CD4-positive, alpha-beta T cell treated with Interleukin-1 beta for 1 hour (primary cell): ENCODE measurements at places on chromosomes 3 and 15.

DNA sequence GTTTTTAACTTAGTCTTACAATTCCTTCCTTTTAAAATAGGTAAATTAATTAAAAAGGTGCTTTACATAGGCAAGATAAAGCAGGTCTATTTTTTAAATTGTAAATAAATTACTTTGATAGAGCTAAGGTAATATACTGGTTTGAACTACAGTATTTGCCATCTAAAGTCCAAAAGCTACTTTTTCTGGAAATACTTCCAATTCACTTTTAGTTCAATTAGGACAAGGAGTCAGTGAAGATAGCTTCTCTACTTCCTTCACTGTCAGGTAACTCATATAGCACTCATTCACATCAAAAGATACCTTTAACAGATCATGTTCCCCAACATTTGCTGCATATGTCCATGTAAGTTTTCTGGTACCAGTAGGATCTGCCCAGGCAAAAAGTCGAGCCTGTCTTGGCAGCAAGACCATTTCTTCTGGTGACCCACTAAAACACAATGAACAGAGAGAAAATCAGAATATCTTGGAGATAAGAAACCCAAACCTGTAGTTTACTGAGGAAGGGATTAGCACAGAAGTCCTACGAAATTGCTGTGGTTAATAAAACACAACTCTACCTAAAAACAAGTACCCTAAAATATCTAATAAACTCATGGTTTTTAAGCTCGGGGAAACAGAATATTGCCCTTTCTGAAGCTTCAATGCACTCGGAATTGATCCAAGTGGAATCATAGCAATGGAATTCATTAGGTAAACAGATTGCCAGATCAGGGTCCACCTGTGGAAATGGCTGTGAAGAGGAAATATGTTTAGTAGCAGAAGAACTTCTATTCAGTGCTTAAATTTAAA lies 153.1 kb downstream of the VPS13C start:
- DNase-seq = no peak

- DNase-seq = no peak
Observed at GRCh38 chr15:78203346-78204225, 30.8 kb downstream of the ACSBG1 start.

GRCh38 chr15:50066666-50067065 lies 52.4 kb downstream of the ATP8B4 start:
- no peak for DNase-seq

DNA sequence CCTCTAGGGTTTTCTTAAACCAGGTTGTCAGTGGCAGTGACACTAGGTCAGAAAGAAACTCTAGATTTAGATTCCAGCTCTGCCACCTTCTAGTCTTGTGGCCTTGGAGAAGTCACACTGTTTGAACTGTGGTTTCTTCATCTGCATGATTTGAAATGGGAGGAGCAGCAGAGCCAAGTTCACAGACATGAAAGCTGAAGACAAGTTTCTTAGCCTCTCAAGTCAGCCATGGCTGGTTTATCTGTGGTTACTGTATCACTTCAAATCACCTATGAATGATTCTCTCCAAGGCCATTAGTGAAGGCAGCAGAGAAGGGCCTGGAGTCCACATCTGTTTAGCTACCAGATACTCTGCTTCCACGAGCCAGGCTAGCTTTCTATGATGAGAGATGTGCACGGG lies 15.6 kb downstream of the CLEC3B start:
- DNase-seq = no peak

DNA sequence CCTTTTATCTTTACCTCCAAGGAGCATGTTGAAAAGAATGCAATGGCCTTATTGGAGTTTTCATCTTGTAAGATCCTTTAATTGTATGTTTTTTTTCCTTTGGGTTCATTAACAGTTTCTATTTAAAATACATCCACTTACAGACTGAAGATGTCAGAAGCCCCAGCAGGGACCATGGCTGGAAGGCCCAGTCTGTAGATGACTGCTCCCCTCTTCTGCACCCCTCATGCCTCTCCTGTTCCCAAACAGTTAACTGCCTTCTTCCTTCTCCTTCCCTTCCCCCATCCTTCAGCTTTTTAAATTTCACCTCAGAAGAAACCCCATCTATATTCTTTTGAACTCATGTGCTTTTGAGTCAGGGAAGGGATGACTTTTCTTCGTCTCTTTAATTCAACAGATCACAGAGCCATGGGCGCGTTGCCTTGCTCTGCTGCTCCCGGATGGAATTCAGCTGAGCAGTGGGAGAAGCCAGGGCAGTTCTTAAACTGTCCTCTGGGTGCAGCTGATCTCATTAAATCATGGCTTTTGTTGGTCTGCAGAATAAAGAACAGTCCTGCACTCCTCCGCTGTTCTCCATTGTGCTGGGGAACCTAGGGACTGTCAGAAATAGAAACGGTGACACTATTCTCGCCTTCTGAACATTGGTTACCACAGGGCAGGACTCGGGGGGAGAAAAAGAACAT lies 71.5 kb upstream of the EIF1B start:
- DNase-seq = no peak
